ENCODE measurements at places on chromosomes 13 and 19.

DNA sequence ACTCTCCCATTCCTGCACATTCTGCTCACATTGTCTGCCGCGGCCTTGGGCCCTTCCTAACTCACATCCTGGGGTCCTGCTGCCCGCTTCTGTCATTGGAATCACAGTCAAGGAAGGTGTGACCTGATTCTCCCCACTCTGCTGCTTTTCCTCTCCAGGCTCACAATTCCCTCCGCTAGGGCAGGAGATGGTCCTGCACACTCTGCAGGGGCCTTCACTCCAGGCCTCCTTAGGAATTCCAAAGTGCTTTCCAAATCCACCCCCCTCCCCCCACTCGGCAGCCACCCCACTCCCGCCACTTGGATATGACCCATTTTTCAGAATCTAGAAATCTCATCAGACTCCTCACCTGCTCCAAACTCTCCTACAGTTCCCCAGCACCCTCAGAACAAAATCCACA lies 3.1 kb upstream of the SLC5A5 start:
- no peak for DNase-seq

DNA sequence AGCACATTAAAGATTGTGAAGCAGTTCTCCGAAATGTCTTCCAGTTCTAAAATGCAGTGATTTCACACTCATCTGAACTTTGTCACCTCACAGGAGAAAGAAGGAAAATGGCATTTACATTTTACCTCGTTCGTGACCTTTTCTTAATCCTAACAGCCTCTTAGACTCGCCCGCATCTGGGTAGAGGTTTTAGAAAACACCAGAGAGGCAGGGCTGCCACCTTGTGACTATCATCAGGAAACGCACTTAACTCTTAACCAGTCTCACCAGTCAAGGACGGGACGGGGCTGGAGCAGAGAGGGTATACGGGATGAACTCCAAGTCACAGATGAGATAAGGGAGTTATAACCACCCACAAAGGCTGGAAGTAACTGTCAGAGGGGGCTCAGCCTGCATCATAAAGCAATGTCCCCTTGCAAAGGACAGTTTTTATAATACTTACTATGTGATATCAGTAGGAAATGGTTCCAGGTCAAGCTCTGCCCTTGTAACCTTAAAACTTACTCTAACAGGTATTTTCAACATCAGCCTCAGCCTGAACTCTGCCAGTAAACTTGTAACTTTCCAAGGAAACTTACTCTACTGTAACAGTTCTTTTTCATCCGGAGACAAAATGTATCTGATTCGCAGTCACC lies 8.6 kb upstream of the CEACAM6 start:
- no peak for DNase-seq

DNA sequence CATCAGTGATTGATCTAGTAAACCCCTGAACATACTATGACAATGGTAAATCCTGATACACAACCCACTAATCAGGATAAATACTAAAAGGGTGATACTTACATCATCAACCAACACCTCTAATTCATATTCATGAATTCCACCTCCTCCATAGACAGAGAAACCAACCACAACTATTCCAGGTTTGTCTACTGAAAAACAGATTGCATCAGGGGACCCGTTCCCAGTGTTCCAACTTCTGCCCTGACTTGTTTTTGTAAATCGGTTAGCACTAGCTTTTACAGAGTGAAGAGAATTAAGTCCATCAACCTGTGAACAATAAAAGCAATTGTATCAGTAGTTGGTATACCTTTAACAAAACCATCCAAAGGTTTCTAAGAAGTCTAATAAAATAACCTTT lies 149.2 kb downstream of the MYCBP2 start:
- no peak for DNase-seq

- no peak for DNase-seq
Observed at GRCh38 chr19:814152-815078, 7.3 kb downstream of the PLPPR3 start.
